ENCODE measurements at places on chromosomes 2 and 18.

DNA sequence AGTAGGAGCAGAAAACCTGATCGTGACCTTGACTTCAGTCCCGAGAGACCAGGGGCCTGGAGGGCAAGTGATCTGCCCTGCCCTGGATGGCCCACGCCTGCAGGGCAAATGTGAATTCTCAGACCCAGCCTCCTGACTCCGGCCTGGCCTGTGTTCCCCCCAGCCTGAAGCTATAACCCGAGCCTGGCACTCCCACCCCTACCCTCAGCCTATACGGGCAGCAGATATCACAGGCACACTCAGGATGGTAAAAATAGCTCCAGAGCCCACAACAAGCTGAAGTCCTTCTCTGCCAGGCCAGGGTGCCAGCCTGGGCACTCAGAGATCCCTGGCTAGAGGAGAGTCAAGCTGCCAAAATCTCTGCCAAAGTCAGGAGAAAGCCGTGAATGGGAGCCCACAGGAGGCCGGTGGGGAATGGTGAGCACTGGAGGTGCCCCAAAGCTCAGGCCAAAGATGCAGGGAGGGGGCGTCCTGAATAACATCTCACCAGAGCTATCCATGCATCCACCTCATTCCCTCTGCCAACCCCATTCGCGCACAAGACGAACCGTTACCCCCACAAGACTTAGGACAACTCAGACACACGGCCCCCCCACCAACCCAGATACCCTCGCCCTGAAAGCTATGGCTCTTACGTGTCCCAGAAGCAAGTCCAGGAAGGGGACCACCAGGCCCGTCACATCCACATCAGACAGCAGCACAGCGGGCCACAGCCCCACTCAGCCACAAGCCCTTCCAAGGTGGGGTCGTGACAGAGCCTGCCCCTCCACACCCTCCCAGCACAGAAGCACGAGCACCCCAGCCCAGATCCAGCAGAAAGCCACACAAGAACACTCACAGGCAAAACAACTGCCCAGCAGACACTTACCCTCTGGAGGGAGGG lies 144.9 kb downstream of the TNS1 start:
- DNase-seq = no peak

- DNase-seq = no peak
These were observed 5.2 kb downstream of the GALR1 start for GRCh38 chr18:77254711-77255405.

DNA sequence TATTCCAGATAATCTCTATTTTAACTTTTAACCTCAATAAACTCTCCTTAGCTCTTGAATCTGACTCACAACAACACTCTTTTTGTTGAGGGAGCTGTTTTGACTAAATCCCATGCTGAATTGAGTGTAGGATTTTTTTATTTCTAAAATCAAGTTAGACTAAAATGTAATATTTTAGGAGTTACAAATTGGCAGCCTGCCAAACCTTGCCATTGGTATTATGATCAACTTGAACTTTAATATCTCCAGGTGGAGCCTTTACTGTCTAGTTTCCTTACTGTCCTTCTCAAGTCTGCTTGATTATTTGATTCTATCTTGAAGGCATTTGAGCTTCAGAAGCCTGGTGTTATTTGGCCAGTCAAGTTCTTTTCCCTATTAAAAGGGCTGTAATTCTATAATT lies 8.7 kb downstream of the PIKFYVE start:
- DNase-seq = no peak

DNA sequence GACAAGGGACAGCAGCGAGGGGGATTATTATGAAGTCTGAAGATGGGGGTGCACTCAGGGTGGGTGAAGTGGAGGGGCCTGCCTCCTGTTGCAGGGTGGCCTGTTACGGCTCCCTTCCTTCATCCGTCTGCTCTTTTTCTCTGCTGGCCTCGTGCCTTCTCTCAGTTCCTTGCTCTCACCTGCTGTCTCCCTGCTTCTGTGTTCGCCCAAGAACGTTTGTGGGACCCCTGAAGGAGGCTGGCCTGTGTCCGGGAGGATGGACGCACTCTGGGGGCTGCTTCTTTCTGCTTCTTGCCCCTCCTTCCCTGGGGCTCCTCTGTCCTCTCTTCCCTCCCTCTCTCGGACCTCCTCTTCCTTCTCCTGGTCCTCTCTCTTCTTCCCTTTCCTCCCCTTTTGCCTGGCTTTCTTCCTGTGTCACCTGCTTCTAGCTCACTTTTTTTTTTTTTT lies 13.8 kb downstream of the MROH2A start:
- no peak for DNase-seq

- DNase-seq = no peak
These were observed 144.0 kb downstream of the LDLRAD4 start for GRCh38 chr18:13362607-13363006.
